ENCODE measurements at places on chromosomes 7 and 10.

DNA sequence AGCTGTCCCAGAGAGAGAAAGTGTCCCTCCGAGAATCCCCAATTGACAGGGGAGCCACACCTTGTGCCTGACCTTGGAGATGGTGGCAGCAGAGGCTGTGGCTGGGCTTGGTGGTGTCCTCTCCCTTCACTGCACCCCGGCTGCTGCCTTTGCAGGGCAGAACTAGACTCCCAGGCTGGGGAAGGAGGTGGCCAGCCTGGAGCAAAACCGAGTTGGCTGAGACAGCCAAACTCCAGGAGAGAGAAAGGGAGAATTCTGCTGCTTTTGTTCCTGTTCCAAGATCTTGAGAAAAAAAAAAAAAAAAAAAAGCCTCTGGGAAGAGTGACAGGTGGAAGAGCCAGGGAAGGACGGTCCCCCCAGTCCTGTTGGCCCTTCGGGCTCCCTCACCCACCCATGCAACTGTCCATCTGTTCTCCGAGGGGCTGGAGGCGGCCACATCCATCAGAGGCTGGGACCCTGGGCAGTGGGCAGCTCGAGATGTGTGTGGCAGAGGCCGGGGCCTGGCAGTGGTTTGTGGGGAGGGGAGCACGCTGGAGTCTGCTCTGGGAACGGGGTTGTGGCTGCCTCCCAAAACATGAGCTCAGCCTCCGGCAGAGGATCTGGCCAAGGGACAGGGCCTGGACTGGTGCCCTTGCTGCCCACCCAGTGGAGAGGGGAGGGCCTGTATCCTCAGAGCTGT is 35.5 kb downstream of the CLIP2 start:
- DNase-seq = no peak

DNA sequence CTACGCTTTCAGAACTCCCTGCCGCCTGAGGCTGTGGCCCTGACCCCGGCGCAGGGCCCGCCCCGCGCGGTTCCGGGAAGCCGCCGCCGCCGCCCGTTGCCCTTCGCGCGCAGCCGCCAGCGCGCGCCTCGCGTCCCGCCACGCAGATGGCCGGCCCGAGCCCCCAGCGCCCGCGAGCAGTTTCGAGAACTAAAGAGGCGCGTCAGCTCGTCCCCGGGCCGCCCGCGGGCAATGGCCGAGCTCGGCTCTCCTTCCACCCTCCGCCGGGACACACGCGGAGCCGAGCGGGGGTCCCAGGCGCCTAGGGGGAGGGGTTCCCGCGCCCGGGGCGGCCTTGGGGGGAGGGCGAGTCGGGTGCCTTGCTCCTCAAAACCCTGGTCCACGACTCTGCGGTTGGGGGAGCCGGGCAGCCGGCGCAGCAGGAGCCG is 1.8 kb downstream of the HNRNPF start:
- DNase-seq = no peak

DNA sequence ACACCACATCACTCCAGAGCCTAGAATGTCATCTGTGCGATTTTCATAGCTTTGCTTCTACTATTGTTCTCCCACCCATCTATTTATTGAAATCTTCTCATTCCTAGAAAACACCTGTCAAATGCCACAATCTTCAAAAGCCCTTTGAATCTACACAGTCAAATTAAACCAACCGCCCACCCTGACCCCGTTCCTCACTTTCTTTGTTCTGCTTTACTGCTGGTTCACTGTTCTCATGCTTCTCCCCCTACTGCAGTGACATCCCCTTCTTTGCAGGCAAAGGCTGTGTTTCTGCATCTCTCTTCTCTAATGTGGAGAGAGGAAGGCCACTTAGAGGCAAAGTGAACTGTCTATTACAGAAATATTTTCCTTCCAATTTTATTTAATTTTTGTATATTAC is 152.4 kb upstream of the NEBL start:
- DNase-seq = no peak

GRCh38 chr10:8401531-8401930 is 347.0 kb downstream of the GATA3 start:
- DNase-seq = no peak

DNA sequence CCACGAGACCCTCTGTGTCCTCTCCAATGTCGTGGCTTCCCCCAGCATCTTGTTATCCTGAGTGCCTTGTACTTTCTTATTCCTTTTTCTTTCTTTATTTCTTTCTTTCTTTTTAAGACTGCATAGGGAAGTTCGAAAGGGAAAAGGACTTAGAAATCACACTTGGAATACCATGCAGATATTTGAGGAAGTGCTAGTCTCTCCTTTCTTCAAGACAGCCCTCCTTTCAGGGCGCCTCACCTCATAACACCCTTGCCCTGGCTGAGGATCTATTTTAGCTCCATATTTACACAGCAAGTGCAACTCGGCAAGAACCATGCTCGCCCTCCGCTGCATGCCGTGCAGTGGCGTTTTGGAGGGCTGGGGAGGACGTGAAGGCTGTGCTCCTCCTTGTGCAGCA is 232.3 kb upstream of the GLI3 start:
- no peak for DNase-seq

- no peak for DNase-seq
These were observed 159.2 kb downstream of the PAXIP1 start for GRCh38 chr7:154843670-154844237.

- DNase-seq = no peak
These were observed 50.0 kb upstream of the FAM20C start for GRCh38 chr7:142248-142941.

- DNase-seq = no peak
These were observed 754 bp downstream of the GSTO1 start for GRCh38 chr10:104255311-104255981.

GRCh38 chr7:55431898-55432297 is 66.8 kb downstream of the LANCL2 start:
- DNase-seq = no peak

- no peak for DNase-seq
These were observed 3.2 kb downstream of the TNS3 start for GRCh38 chr7:47578579-47579270.

- no peak for DNase-seq
These were observed 191.7 kb downstream of the SEMA3E start for GRCh38 chr7:83457022-83457892.

GRCh38 chr7:65980478-65981250 is 1.3 kb downstream of the GUSB start:
- DNase-seq = no peak

GRCh38 chr7:92648067-92648466 is 57.9 kb upstream of the FAM133B start:
- no peak for DNase-seq

DNA sequence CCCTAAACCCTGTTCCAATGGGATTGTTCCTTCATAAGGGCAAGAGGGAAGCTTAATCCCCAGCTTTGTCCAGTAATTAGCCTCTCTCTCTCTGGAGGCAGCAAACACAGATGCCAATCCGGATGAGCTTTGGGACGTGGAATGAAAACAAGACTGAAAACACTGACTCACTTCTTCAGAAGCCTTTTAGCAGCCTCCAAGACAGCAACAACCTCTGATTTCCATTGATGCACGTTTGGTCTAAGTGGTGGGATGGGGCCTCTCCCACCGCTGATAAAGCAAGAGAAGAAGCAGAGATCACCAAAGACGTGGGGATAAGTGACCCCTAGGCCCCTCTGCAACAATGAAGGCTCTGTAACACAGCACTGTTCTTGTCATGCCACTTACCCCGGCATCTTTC is 5.8 kb upstream of the GFRA1 start:
- no peak for DNase-seq

DNA sequence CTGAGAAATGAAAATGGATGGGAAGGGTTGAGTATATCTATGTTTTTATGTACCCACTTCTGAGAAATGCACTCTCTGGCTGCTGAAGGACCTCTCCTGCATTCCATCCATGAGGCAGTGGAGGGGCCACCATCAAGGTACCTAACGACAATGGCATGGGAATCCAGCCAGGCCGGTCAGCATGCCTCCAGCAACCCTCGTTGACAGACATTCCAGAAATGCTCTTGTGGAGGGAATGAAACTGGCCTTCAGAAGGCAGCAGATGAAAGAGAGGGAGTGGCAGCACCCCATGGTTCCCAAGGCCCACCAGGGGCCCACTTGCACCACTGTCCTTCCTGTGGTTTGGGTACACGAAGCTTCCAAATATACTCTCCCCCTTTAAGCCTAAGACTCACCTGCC is 269.0 kb downstream of the ARHGAP12 start:
- DNase-seq = no peak

GRCh38 chr7:77430927-77431326 is 14.8 kb upstream of the GSAP start:
- no peak for DNase-seq

- no peak for DNase-seq
These were observed 118.6 kb downstream of the RNF32 start for GRCh38 chr7:156759143-156759542.

- DNase-seq = peak; percentile 55
These were observed 24.7 kb upstream of the DPYSL4 start for GRCh38 chr10:132162021-132162531.

DNA sequence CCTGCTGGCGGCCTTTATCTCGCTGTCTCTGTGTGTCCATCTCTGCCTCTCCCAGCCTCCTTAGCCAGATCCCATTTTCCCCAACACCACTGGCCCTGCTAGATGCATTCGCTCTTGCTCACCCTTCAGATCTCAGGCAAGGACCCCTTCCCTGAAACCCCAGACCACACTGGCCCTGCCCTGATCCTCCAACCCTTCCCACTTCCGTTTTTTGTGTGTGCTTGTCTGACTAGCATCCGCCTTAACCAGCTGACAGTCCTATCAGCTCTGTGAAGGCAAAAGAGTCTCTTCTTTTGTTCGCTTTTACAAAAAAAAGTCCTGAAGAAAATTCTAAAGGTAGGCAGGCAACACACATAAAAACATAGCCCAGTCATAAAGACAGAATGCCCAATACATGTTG is 28.7 kb downstream of the CHST15 start:
- no peak for DNase-seq

DNA sequence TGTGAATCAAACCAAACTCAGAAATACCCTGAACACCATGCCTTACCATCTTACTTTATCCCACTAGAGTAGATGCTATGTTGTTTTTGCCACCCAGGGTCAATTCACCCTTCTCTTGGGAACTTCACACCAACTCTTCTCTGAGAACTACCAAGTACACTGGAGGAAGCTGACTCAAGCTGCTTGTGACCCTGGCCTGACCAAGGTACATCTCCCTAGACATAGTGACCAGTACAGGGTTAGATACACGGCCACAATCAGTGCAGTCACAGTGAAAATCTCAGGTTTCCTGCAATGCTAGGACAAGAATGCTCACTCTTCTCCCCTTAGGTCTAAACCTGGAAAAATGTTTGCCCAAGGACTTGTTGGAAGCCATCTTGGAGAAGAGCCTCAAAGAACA is 31.8 kb downstream of the EZH2 start:
- DNase-seq = no peak

- DNase-seq = no peak
These were observed 3.0 kb downstream of the BRI3 start for GRCh38 chr7:98284335-98285036.

DNA sequence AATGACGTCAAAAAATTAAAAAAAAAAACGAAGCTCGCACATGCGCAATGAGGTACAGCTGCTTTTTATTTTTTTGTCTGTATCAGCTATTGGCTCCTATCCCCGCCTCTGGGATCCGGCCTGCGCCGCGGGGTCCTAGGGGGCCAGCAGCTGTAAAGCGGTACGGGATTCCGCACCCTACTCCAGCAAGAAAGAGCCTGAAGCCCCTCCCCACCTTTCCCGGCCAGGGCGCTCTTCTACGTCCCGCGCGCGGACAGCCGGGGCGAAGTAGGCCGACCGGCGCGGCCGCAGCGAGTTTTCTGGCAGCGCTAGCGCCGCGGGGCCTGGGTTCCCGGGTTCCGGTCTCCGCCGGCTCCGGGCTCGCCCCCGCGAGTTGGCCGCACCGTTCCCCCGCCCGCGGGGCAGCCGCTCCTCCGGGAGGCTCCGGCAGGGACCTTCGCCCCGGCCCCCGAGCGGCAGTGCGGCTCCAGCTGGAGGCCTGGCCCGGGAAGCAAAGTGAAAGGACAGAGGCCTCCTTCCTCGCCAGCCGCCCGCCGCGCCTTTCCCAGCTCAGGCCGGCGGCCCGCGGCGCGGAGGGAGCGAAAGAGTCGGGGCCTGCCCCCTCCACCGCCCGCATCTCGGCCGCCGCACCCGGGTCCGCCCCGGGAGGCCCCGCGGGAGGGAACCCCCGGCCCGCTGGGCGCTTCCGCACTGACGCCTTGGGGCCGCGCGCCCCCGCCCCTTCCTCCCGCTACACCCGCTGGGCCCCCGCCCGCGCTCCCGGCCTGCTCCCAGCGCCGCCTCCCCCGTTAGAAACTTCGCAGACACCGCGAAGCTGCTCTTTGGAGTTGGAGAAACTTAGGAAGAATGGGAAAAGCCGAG is 4.7 kb upstream of the SPAG6 start:
- no peak for DNase-seq

DNA sequence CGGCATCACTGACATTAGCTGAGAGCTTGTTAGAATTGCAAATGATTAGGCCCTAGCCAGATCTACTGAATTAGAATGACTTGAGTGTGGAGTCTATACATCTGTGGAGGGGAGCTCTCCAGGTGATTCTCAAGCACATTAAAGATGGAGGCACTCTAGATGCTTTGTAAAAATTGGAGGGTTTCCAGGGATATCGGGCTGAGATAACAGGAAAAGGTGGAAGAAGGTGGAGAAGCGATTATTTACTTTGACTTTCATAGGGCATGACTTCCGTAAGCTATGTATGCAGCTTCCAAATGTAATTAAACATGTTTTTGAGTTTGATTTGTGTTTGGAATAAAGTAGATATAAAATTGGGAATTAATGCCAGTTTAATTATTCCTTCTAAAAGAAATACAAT is 235.0 kb upstream of the PTN start:
- no peak for DNase-seq

DNA sequence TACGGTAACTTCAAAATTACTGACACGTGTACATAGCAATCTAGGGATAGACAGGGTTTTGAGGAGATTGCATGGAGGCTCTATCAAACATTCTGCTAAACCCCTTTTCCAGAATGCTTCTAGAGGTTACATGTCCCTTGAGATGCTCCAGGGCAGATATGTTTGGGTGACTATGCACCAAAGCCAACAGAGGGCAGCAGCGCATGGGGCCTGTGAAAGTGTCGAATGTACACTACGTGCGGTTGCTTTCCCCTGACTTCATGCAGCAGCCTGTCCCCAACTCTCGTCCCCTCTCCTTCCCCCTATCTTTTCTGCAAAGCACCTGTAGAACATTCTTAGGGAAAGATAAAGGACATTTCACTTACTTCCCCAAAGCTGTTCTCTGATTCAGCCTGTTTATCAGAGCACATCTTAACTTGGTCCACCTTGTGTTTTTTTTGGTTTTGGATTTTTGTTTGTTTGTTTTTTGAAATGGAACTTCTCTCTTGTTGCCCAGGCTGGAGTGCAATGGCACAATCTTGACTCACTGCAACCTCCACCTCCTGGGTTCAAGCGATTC is 90.2 kb downstream of the UBE3C start:
- no peak for DNase-seq

Data from NCI-H187 treated with DMSO at 0.1 percent for 48 hours (cell line).